ENCODE measurements at places on chromosomes 6 and 20. TPM values are rescaled to one million over a fixed set of nuclear protein-coding genes. Genes with fewer than 3 reads are reported as not detected.

GRCh38 chr20:36313926-36314325 lies 7.8 kb downstream of the DLGAP4 start:
- H3K4me1 ChIP-seq, result no peaks in the 10 kb centered on the region
- H3K36me3 ChIP-seq, result no peaks in the 10 kb centered on the region
- H3K27ac ChIP-seq, result no peak overlapping the region
- H3K27me3 ChIP-seq, result no peaks in the 10 kb centered on the region
- H3K4me3 ChIP-seq, result no peak overlapping the region
- no peak for DNase-seq

DNA sequence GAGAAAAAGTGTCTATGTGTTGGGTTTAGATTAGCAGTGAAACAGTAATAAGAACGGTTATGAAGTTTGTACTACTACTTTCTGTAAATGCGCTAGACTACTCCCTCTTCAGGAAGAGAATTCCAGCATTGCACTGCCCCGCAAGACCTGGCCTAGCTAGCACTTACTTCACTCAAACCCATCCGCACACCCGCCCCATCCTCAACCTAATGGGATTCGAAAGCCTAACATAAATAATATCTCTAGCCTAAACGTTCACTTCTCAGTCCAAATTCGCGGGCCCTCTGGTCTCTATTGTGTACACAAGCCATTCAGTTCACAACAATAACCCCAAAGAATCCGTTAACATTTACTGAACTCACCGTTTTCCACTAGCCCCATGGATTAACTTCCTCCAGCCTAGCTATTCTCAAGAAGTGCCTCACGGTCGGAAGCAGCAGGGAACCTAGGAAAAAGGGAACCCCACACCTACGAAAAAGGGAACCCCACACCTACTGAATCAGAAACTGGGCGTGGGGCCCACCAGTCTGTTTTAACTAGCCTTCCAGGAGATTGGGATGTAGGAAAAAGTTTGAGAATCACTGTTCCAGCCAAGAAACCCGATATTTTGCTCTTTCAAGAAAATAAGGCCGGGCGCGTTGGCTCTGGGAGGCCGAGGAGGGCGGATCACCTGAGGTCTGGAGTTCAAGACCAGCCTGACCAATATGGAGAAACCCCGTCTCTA lies 45.4 kb upstream of the BTN3A2 start:
- peaks cover 43% of the 10 kb centered on the region for H3K27me3 ChIP-seq
- H3K4me3 ChIP-seq, result no peak overlapping the region
- no peak for DNase-seq
- H3K4me1 ChIP-seq, result peaks cover 7% of the 10 kb centered on the region
- no peak overlapping the region for H3K27ac ChIP-seq
- no peaks in the 10 kb centered on the region for H3K36me3 ChIP-seq

DNA sequence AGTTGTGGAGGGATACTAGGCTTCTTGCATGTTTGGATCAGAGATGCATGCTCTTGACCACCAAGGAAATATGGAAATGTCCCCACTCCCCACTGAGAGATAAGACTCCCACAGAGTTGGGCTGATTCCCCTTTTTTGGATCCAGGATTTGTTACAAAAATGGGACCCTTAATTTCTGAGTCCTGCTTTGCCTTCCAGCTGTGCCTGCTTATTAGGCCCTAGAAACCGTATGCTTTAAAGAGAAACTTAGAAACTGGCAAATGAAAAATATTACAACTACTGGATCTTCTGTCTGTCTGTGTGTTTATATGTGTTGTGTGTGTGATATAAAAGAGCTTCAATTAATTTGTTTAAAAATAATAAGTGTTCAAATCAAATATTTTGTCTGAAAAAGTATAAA lies 817.6 kb upstream of the CITED2 start:
- H3K36me3 ChIP-seq, result no peaks in the 10 kb centered on the region
- no peak for DNase-seq
- no peaks in the 10 kb centered on the region for H3K27me3 ChIP-seq

GRCh38 chr6:14919038-14919670 lies 326.7 kb upstream of the JARID2 start:
- DNase-seq, result no peak
- H3K27me3 ChIP-seq, result no peaks in the 10 kb centered on the region
- H3K4me3 ChIP-seq, result no peak overlapping the region
- no peak overlapping the region for H3K27ac ChIP-seq
- peaks cover 6% of the 10 kb centered on the region for H3K4me1 ChIP-seq

GRCh38 chr20:56454754-56455153 lies 13.7 kb upstream of the RTF2 start:
- no peaks in the 10 kb centered on the region for H3K27me3 ChIP-seq
- no peaks in the 10 kb centered on the region for H3K36me3 ChIP-seq
- H3K4me1 ChIP-seq, result no peaks in the 10 kb centered on the region

GRCh38 chr6:150813993-150814359 lies 51.5 kb upstream of the MTHFD1L start:
- H3K27me3 ChIP-seq, result no peaks in the 10 kb centered on the region
- H3K27ac ChIP-seq, result peak overlapping the region; percentile 64
- no peak for DNase-seq
- peaks cover 37% of the 10 kb centered on the region for H3K4me1 ChIP-seq
- H3K36me3 ChIP-seq, result peaks cover 19% of the 10 kb centered on the region
- H3K4me3 ChIP-seq, result no peak overlapping the region

DNA sequence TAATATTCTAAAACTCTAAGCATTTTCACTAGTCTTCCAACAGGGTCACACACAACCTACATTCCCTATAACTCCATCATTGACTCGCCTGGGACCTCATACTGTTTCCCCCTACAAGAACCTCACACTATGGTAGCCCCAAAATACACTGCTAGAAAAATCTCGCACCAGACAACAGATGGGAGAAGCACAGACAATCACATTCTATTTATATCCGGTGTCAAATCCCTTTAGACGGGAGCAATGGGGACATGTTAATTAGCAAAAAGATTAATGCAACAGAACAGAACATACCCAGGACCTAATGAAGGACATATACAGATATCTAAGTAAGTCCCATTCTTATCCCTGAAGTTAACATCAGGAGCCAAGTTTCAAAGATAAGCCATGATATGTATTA lies 33.6 kb downstream of the TMX4 start:
- H3K27me3 ChIP-seq, result no peaks in the 10 kb centered on the region
- no peaks in the 10 kb centered on the region for H3K4me1 ChIP-seq
- no peak overlapping the region for H3K4me3 ChIP-seq
- no peaks in the 10 kb centered on the region for H3K36me3 ChIP-seq
- no peak for DNase-seq
- no peak overlapping the region for H3K27ac ChIP-seq

DNA sequence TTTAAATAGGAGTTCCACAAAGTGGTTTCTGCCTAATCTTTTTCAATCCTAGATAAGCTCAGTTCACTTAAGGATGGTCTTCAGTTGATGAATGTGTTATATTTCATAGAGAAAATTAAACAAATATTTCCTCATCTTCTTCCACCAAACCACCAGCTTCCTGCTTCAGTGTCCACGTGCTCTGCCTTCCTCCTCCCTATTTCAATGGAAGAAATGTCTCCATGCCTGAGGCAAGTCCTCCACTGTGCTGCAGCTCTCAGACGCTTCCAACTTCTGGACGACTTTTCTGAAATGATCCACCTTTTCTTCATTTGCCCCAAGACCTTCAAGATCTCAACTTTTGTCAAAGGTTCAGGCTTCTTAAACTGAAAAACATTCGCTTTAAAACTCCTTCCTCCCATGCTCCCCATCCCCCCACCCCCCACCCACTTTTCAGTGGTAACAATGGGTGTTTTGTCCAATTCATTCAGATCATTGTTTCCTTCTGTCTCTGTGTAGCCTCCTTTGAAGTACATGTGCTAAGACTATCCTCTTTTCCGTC lies 25.3 kb upstream of the FABP7 start:
- H3K27me3 ChIP-seq, result no peaks in the 10 kb centered on the region
- no peak overlapping the region for H3K4me3 ChIP-seq
- H3K36me3 ChIP-seq, result no peaks in the 10 kb centered on the region
- DNase-seq, result no peak

GRCh38 chr6:43730634-43731033 lies 39.4 kb upstream of the VEGFA start:
- no peak overlapping the region for H3K27ac ChIP-seq
- DNase-seq, result no peak
- H3K4me3 ChIP-seq, result no peak overlapping the region
- peaks cover 9% of the 10 kb centered on the region for H3K4me1 ChIP-seq
- no peaks in the 10 kb centered on the region for H3K27me3 ChIP-seq

The ULBP3 gene
- total RNA-seq, result 4.1 TPM

The CAPN11 gene
- total RNA-seq, result not detected

The RBM39 gene
- total RNA-seq, result 168 TPM

The GTSF1L gene
- not detected for total RNA-seq

The PREX1 gene
- 7.0 TPM for total RNA-seq
